Hematopoietic multipotent progenitor cell (in vitro differentiated cells): ENCODE measurements at places on chromosomes 5 and 9.
A peak's percentile ranks its signal among the peaks of the same experiment; 100 is the strongest.

GRCh38 chr5:147310059-147310704, 75.4 kb downstream of the STK32A start:
- no peak for DNase-seq

GRCh38 chr5:132493821-132494220, 3.2 kb upstream of the IRF1 start:
- DNase-seq: no peak

DNA sequence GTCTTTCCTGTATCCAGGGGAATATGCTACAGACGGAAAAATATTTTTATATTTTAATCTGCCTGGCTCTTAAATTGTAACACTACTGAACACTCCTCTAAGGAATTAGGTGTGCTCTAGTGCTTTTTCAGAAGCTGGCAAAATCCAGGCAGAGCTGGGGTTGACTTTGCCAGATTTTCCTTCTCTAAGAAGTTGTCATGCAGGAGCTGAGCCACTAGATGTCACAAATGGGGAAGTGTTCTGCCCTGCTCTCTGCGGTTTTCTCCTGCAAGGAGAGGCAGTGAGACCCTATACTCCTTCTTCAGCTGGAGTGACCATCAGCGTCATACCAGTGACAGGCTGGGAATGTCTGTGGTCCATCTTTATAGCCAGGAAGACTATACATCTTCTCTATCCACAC, 112.5 kb downstream of the HAPLN1 start:
- peak; percentile 21 for DNase-seq

DNA sequence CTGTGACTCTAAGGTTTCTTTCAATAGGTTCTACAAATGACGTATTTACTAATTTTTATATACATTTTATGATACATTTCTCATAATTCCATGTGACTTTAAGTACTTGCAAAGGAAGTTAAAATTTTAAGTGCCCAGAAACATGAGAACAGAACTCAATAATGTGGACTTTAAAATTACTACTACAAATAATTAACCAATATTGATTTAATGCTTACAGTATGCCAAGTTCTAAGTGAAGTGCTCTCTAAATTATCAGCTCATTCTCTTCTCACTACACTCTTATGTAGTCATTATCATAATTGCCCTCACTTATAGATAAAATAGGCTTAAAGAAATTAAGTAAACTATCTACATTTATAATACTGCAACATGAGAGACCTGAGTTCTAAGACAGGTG, 1690.7 kb upstream of the CDH9 start:
- DNase-seq: no peak

- DNase-seq: no peak
Observed at GRCh38 chr5:3893527-3893926, 297.9 kb downstream of the IRX1 start.

- DNase-seq: no peak
Observed at GRCh38 chr9:83701769-83702168, 6.0 kb downstream of the UBQLN1 start.

GRCh38 chr5:76389513-76390154, 13.5 kb upstream of the IQGAP2 start:
- no peak for DNase-seq

DNA sequence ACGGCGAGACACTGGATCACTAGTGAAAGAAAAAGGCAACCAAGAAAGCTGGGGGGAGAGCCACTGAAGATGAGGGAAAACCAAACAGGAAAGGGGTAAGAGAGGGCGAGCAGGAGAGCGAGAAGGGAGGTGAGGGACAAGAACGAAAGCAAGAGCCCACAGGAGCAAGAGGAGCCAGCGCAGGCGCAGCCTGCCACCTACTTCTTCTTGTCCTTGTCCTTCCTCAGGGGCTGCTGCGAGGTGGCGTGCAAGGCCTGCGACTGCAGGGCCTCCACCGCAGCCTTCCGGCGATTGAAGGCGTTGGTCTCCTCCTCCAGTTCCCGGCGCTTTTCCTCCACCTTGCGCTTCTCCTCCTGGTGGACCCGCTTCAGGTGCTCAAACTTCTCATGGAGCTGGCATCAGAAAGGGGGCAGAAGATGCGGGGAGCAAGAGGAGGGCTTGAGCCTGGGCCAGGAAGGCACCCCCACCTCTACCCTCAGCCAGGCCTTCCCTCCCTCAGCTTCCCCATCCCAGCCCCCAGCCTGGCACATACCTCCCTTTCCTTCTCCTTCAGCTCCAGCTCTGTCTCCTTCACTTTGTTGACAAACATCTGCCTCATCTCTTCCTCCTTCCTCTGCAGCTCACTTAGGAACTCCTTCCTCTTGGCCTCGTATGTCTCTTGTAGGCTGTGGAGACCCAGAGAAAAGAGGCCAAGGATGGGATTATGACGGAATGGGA, 13.5 kb downstream of the CCNI2 start:
- DNase-seq: no peak

GRCh38 chr9:37640246-37640645, 10.5 kb upstream of the FRMPD1 start:
- no peak for DNase-seq

DNA sequence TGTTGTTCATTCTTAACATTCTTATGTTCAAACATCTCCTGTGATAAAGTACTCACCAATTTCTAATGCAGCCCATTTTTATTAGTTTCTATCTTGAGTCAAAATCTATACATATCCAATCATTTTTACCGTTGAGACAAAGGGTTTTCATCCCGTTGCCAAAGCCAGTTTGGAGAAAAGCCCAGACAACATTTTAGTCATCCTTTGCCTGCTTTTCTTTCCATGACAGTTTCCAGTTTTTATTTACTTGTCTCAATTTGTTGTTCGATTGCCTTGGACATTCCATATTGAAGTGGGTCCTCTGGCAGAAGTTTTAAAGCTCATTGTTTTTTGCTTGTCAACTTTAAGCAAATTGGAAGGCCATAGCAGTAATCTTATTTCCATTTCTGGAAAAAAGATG, 123.9 kb downstream of the RAB3C start:
- no peak for DNase-seq

DNA sequence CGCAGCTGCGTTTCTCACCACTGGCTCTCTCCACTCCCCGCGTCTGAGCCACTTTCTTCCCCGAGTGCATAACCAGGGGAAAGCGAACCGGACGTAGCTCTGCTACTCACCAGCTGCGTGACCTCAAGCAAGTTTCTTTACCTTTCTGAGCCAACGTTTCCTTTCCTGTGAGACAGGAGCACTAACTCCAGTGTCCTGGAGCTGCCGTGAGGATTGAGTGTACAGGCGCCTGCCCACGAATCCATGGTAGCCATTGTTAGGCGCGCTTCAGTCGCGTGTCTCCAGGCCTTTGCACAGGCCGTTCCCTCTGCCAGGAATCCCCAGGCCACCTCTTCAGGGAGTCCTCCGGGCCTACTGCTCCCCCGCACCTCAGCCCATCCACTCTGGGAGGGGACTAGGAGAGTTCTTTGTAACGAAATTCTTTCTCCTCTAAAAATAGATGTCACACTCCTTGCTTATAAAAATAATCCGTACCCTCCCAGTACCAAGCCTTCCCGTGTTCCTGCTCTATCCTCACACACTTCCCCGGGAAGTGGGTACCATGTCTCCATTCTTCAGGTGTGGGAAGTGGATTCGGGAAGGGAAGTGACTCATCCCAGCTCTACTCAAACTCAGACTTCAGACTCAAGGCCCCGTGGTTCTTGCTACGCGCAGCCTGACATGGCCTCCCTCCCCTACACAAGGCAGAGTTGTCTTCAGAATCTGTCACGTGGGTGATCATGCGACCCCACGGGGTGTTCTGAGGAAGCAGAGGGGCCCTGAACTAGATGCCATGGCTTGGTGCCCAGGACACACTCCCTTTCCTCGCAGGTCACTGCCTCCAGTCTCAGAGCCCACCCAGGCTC, 16.1 kb upstream of the CRB2 start:
- no peak for DNase-seq

DNA sequence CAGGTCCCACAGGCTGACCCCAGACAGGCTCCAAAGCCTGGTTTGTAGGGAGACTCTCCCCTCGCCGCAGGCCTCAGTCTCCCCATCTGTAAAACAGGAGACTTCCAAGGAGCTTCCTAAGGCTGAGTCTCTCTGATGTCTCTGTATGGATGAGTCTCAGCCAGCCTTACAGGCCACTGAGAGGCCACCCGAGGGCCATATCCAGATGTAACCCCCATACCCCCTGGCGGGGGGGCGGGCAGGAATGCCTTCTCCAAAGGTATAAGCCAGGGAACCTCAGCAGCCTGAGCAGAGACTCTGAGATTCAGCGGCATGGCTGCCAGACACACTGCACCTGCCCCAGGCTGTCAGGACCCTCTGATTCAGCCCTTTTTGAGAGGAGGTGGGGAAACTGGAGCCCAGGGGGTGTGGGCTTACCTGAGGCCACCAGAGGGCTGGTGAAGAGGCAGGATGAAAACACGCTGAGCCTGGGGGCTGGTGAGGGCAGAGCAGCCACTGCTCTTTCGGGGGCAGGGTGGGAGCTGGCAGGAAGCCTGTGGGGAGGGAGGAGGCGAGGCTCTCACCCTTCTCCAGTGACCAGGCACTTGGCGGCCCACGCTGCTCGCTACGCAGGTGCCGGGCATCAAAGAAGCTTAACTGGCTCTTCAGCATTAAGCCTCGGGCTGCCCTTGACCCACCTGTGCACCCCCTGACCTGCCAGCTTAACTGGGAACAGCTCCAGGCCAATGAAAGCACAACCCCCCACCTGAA, 5.5 kb upstream of the SUSD3 start:
- no peak for DNase-seq

DNA sequence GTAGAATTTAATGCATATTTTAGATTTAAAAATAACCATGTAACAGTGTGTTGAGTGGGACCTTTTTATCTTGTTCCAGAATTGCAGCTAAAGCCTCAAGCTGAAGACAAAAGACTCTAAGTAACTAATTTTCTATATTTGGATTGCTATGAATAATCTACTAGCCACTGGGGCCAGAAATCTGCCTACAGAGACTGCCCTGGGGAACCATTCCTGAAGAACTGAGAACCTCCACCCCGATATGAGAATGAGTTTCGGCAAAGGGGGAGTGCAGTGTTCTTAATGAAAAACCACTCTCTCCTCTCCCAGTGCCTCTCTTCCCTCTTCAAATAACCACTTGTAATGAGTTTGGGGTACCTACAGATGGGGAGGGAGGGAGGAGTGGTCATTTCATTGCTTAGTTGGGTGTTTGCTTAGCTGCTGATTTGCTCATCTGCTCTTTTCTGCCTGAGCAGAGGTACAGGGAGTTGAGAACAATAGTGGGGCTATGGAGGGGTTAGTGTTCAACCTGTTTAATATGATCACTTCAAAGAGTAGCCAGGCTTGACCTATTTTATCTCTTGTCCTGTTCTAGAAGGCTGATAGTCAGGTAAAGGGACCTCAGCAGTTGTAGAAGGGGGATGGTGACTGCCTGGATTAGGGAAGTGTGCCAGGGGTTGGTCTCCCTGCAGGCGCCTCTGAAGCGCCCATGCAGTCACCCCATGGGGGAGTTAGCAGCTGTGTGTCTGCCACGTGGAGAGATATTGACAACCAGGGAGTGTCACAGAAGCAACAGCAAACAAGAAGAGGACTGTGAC, 47.7 kb downstream of the ATG10 start:
- peak; percentile 47 for DNase-seq

- no peak for DNase-seq
Observed at GRCh38 chr5:10465726-10466125, 24.0 kb downstream of the ROPN1L start.

GRCh38 chr5:14671414-14671813, 6.9 kb downstream of the OTULIN start:
- no peak for DNase-seq

DNA sequence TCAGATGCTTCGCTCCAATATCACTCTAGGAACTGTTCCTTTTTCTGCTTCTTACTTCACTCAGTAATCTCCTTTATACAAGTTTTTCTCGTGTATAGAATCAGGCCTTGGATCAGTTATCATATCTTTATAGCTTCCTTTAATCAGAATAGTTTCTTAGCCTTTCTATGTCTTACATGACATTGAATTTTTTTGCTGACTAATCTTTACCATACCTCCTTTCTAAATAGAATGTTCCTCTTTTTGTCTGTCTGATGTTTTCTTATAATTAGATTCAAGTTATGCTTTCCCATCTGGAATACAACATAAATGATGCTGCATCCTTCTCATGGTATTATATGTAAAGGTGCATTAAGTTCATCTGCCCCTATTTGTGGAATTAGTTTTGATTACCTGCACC, 40.2 kb upstream of the TYRP1 start:
- DNase-seq: peak; percentile 15

- DNase-seq: no peak
Observed at GRCh38 chr9:137228506-137228967, 1.2 kb downstream of the RNF224 start.
